ENCODE measurements at places on chromosomes 4 and X.

GRCh38 chr4:53711926-53712325 lies 120.6 kb upstream of the LNX1 start:
- no peak for DNase-seq

DNA sequence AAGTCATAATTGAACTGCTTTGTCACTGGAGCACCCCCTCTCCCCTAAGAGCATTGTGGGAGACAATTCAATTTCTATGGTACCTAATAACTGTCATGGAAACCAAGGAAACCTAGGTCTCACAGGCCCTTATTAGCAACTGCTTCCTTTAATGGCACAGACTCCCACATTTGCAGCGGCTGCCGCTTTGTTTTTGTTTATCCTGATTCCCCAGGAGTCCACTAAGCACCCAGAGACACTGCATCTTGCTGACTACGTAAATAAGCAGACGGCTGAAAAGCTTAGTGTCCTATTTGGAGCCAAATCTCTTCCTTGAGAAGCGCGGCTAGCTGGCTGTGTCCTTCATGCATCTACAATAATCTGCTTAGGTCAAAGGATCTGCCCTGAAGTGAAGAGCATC lies 494.4 kb downstream of the TMA16 start:
- peak; percentile 20 for DNase-seq

DNA sequence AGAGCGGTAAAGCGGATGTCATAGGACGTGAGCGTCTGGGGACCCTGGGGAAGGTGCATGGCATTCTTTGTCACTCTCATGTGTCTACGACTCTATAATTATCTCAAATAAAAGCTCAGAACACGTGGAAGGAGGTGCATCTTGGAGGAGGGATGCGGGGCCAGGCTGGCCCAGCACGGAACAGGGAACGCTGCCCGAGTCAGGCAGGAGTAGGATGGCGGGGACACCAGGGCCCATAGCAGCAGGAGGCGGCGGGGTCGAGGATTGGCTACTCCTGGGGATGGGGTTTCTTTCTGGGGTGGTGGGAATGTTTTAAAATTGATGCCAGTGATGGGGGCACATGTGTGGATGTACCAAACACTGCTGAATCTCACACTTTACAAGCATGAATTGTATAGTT lies 5.4 kb upstream of the HTRA3 start:
- no peak for DNase-seq

DNA sequence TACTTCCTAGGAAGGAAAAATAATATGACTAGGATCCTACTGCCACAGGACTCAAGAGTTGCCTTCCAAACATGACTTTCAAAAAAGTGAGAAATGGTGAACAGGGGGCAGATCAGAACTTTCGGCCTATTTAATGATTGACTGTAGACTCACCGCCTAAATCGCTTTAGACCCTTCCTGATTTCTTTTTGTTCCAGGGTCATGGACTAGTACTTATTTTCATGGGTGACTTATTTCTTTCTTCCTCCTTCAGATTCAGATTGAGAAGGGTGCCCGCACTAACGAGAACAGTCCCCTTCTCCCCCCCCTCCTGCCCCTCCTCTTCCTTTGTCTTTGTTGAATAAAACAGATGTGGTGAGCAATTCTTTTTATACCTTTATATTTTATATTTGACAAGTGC lies 48.0 kb upstream of the KLHL8 start:
- DNase-seq = no peak

GRCh38 chr4:165537028-165537648 lies 158.3 kb downstream of the CPE start:
- peak; percentile 66 for DNase-seq

DNA sequence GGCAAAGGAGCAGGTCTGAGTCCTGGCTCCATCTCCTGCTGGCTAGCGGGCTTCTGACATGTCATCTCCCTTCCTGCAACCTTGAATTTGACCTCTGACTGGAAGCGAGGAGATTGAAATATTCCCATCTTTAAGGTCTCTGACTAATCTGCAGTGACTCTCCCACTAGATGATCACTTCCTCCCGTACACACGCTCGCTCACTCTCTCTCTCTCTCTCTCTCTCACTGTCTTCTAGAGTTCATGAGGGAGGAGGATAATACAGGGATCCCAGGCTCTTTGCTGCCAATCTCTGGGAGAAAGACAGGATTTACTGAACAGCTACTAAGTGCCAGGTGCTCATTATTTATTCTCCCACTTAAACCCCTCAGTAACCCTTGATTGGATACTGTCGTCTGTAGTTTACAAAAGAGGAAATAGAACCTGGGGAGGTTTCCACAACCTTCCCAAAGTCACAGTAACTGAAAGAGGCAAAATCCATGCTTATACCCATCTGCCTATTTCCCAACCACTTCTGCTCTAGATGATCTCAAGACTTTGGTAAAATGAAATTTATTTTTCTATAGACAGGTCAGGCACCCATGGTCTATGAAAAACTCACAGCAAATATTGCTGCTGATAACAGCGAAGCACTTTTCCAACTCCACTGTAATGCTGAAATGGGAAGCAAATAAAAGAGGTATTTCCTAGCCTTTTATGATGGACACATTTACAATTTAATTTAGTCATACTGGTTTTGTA lies 193.5 kb upstream of the C1QTNF7 start:
- DNase-seq = no peak

- DNase-seq = no peak
These were observed 57.8 kb upstream of the FAM47B start for GRCh38 chrX:34884817-34885216.

DNA sequence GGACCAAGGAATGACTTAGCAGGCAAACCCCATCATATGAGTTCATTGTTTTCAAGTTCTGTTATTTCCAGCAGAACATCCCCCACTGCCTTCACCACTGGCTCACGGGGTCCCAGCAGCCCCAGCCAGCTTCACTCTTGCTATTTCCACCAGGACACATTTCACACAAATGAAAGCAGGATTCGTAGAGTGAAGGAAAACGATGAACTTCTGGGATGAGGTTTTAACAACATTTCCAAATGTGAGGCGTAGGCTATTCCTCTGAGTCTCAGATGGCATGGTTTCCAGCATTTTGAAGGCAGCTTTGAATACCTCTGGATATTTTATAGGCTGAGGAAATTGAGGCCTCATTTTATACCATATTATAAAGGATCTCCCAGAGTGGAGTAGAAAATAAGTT lies 32.9 kb upstream of the EGFL6 start:
- no peak for DNase-seq

DNA sequence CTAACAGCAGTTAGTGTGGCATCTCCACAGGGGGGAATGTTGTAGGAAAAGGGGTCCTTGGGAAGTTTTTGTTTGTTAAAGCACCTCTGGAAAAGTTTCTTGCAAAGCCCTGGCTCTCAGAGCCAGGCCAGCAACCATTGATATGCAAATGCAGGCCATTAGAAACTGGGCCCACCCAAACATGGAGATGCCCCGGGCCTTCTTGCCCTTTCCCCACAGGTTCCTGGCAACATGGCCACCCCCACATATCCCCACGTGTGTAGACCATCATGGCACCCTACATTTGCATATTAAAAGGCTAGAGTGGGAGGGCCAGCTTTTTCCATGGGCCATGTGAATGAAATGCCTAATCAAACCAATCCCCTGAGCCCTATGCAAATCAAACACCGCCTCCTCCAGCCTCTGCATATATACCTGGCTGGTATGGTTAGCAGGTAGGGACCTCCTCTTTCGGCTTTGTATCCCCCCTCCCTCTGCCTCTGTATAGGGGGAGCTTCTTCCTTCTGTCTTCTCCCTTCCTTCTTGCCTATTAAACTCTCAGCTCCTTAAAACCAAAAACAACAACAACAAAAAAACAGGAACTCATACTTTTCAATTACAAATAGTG lies 44.0 kb upstream of the ZCCHC13 start:
- peak; percentile 88 for DNase-seq
